Tibial nerve (tissue), 4 donors: ENCODE measurements at places on chromosomes 5 and 9. TPM values are rescaled to one million over a fixed set of nuclear protein-coding genes. Genes with fewer than 3 reads are reported as not detected.

GRCh38 chr5:168457542-168457941 lies 28.7 kb upstream of the RARS1 start:
- no peaks in the 10 kb centered on the region for H3K36me3 ChIP-seq
- no peaks in the 10 kb centered on the region for H3K4me1 ChIP-seq
- DNase-seq, result no peak
- no peak overlapping the region for H3K4me3 ChIP-seq

DNA sequence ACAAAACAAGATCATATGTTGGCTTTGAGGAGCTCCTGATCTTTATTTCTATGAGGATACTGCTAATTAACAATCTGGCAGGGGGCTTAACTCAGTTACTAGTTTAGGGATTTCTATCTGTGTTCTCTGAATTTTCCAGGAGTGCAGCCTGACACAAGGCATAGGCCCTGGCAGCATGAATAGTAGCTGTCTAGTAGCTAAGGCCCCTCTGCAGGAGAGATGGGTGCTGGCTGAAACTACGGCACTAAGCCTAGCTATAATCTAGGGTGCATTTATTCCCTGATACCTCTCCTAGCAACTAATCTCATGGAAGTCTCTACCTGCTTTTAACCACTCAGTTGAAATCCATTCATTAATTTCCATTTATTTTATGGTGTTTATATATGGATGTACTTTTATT lies 268.2 kb downstream of the TMEM232 start:
- no peak overlapping the region for H3K4me3 ChIP-seq
- no peak overlapping the region for H3K27ac ChIP-seq
- H3K36me3 ChIP-seq, result no peaks in the 10 kb centered on the region
- H3K27me3 ChIP-seq, result no peaks in the 10 kb centered on the region
- no peak for DNase-seq

DNA sequence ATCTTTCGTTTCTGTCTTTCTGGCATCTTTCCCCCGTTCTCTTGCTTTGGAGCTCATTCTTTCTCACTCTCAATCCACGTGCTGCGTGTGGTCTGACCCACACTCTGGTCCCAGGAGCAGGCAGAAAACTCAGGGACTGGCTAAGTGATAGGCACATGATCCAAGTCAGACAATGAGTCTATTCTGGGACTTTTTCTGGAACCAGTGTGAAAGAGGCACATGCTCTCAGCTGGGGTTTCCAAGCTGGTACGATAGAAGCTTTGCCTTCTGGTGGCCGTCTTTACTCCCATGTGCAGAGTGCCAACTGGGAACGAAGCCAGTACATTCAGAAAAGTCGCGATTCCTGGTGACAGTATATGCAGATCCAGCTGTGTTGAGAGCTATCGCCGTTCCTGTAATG lies 94.4 kb downstream of the PDZD2 start:
- no peaks in the 10 kb centered on the region for H3K4me1 ChIP-seq
- no peaks in the 10 kb centered on the region for H3K27me3 ChIP-seq
- H3K36me3 ChIP-seq, result no peaks in the 10 kb centered on the region

DNA sequence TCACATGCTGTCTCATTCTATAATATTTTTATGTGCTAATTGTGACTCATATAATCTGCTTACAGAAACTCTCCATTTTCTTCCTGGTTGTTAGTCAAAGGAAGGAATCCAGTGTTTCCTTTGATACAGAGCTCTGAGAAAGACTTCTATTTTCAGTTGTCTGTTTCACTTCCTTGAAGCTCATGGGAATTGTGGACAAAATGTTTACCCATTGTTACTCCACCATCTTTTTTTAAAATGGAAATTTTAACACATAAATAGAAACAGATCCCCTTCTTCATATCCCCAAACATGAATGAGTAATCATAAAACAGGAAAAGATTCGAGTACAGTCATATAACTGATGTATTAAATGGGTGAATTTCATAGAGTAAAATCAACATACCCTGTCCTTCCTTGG lies 42.0 kb upstream of the KCNN2 start:
- no peak overlapping the region for H3K4me3 ChIP-seq
- no peaks in the 10 kb centered on the region for H3K4me1 ChIP-seq
- no peak for DNase-seq
- no peak overlapping the region for H3K27ac ChIP-seq
- no peaks in the 10 kb centered on the region for H3K27me3 ChIP-seq
- H3K36me3 ChIP-seq, result no peaks in the 10 kb centered on the region

DNA sequence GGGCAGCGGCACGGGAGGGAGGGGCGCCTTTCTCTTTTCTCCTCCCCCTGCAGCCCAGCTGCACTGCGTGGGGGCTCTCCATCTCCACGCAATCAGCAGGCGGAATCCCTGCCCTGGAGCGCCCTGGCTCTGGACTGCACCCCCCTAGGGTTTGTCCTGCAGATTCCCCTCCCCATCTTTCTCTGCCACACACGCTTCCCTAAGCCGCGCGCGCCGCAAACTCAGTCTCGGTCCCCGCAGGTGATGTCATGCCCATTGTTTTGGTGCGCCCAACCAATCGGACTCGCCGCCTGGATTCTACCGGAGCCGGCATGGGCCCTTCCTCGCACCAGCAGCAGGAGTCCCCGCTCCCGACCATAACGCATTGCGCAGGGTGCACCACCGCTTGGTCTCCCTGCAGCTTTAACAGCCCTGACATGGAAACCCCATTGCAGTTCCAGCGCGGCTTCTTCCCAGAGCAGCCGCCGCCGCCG lies at the start of gene KCNN2:
Gene KCNN2, plus strand, starts transcription at position 347 of the 473 bp plus-strand sequence. Its CDS starts 70 bp downstream, at position 417.
- H3K4me3 ChIP-seq, result peak within 1 kb of the TSS; percentile 50
- no peaks in the 10 kb centered on the region for H3K36me3 ChIP-seq
- peaks cover 68% of the 10 kb centered on the region for H3K27me3 ChIP-seq
- peaks cover 17% of the 10 kb centered on the region for H3K4me1 ChIP-seq
- no peak within 1 kb of the TSS for H3K27ac ChIP-seq
- DNase-seq, result peak; percentile 9

GRCh38 chr5:91266184-91266705 lies 116.9 kb downstream of the ARRDC3 start:
- H3K27me3 ChIP-seq, result no peaks in the 10 kb centered on the region
- DNase-seq, result no peak
- H3K4me3 ChIP-seq, result no peak overlapping the region
- H3K4me1 ChIP-seq, result peaks cover 8% of the 10 kb centered on the region
- no peaks in the 10 kb centered on the region for H3K36me3 ChIP-seq

GRCh38 chr5:42787073-42787472 lies 24.6 kb downstream of the SELENOP start:
- H3K36me3 ChIP-seq, result no peaks in the 10 kb centered on the region
- no peaks in the 10 kb centered on the region for H3K27me3 ChIP-seq
- H3K4me1 ChIP-seq, result no peaks in the 10 kb centered on the region
- no peak overlapping the region for H3K4me3 ChIP-seq
- no peak overlapping the region for H3K27ac ChIP-seq
- DNase-seq, result no peak

- no peaks in the 10 kb centered on the region for H3K36me3 ChIP-seq
- no peaks in the 10 kb centered on the region for H3K27me3 ChIP-seq
- H3K4me3 ChIP-seq, result no peak overlapping the region
- H3K4me1 ChIP-seq, result no peaks in the 10 kb centered on the region
- H3K27ac ChIP-seq, result no peak overlapping the region
Observed at GRCh38 chr9:26727471-26727870, 165.1 kb downstream of the CAAP1 start.

GRCh38 chr5:167949435-167949834 lies 342.0 kb upstream of the WWC1 start:
- H3K4me3 ChIP-seq, result no peak overlapping the region
- no peaks in the 10 kb centered on the region for H3K36me3 ChIP-seq
- DNase-seq, result no peak
- no peaks in the 10 kb centered on the region for H3K27me3 ChIP-seq

DNA sequence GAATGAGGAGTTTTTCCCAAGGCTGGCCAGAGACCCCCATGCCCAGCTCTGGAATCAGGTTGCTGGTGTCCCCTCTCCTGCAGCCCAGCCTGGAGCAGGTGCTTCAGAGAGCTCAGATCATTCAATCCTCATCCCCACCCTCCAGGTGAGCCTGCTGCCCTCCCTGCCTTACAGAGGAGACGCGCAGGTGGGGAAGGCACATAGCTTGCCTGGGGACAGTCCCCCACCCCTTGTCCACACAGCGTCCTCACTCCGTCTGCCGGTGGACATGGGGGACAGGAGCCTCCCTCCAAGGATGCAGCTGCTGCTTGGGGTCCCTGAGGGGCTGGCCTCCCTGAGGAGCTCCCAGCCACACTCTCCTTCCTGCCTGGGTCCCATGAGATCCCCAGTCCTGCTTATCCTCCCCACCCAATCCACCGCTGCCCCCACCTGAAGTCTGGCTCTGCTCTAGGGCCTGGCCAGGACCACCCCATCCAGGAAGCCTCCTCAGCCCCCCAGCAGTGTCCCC lies 17.1 kb upstream of the QSOX2 start:
- H3K4me3 ChIP-seq, result no peak overlapping the region
- peaks cover 4% of the 10 kb centered on the region for H3K4me1 ChIP-seq
- no peaks in the 10 kb centered on the region for H3K36me3 ChIP-seq
- H3K27ac ChIP-seq, result no peak overlapping the region
- H3K27me3 ChIP-seq, result no peaks in the 10 kb centered on the region
- no peak for DNase-seq

Gene SH3TC2
- 77.4 TPM for total RNA-seq

Gene MELK
- not detected for total RNA-seq

Gene GKAP1
- total RNA-seq, result 12.0 TPM

Gene PCDHA4
- 2.0 TPM for total RNA-seq
